ENCODE measurements at places on chromosomes 13 and 19. TPM values are rescaled to one million over a fixed set of nuclear protein-coding genes. Genes with fewer than 3 reads are reported as not detected.

- no peak for DNase-seq
Observed at GRCh38 chr19:52028780-52029123, 573 bp upstream of the ZNF614 start.

DNA sequence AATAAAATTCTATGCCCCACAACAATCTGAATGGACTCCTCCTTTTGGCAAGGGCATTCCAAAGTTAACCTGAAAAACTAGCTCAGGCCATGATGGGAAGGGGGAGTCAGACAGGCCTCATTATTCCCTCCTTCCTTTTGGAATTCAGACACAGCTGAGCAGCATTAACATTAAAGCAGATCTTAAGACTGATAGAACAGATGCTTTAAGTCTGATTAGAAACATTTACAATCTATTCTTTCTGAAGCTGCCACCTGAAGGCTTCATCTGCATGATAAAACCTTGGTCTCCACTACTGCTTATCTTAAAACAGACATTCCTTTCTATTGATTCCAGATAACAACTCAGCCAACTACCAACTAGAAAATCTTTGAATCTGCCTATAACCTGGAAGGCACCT is 98.9 kb downstream of the UGGT2 start:
- no peak for DNase-seq

- no peak for DNase-seq
Observed at GRCh38 chr19:55437410-55437809, 5.7 kb downstream of the SHISA7 start.

HCST gene
- 56.1 TPM for total RNA-seq

GRCh38 chr13:114070098-114070799 is 62.2 kb downstream of the RASA3 start:
- no peak for DNase-seq

TMEM150B gene
- total RNA-seq = not detected

MAU2 gene
- 64.2 TPM for total RNA-seq

DNA sequence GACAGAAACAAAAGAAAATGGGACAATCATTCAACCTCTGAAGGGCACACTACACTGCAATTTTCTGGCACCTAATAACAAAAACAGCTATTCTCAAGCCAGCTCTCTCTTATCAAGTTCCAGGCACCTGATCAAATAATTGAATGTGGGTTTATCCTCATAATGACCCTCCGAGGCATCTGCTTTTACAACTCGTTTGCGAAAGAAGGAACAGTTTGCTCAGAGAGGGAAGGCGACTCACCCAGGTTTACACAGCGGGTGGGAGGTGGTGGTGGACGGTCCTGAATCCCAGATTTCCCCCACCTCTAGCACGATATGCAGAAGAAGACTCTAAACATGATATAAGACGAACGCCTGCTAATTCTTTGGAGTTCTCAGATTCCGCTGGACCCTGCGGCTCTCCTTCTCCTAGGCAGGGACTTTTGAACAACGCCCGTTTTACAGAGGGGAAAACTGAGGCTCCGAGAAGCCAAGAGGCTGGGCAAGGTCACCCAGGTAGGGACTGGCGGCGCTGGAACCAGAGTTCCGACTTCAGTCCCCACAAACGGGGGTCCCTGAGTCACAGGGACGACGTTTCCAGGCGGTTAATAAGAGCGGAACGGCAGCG is 641 bp downstream of the SGTA start:
- DNase-seq = peak; percentile 24

DNA sequence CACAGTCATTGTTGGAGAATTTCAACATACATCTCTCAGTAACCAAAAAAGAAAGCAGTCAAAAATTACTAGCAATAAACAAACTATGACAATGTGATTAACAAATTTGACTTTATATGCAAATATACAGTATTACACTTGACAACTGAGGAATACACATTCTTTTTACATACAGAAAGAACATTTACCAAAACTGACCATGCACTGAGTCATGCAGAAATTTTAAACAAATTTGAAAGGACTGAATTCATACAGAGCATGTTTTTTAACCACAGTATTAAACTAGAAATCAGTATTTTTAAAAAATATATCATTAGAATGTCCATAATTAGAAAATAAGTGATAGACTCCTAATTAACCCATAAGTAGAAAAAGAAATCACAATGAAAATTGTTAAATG is 420.1 kb downstream of the TBC1D4 start:
- no peak for DNase-seq

- no peak for DNase-seq
Observed at GRCh38 chr19:8682931-8683330, 15.7 kb downstream of the ACTL9 start.

DNA sequence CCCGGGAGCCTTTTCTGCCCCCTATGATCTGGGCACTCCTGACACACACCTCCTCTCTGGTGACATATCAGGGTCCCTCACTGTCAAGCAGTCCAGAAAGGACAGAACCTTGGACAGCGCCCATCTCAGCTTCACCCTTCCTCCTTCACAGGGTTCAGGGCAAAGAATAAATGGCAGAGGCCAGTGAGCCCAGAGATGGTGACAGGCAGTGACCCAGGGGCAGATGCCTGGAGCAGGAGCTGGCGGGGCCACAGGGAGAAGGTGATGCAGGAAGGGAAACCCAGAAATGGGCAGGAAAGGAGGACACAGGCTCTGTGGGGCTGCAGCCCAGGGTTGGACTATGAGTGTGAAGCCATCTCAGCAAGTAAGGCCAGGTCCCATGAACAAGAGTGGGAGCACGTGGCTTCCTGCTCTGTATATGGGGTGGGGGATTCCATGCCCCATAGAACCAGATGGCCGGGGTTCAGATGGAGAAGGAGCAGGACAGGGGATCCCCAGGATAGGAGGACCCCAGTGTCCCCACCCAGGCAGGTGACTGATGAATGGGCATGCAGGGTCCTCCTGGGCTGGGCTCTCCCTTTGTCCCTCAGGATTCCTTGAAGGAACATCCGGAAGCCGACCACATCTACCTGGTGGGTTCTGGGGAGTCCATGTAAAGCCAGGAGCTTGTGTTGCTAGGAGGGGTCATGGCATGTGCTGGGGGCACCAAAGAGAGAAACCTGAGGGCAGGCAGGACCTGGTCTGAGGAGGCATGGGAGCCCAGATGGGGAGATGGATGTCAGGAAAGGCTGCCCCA is 8.5 kb upstream of the CEACAM7 start:
- DNase-seq = no peak

DNA sequence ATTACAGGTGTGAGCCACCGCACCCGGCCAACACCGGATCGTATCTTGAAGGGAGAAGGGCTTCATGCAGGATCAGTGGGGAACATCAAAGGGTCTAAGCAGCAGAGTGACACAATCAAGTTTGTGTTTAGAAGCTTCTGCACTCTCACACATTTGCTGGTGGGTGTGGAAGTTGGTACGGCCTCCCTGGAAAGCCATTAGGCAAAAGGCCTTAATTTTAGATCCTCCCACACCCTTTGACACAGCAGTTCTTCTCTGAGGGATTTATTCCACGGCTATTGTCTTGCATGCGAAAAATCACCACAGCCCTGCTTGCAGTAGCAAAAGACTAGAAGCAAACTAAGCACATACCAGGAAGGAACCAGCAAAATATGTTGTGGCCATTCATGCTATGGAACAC is 18.3 kb upstream of the SLC1A5 start:
- DNase-seq = no peak

DNA sequence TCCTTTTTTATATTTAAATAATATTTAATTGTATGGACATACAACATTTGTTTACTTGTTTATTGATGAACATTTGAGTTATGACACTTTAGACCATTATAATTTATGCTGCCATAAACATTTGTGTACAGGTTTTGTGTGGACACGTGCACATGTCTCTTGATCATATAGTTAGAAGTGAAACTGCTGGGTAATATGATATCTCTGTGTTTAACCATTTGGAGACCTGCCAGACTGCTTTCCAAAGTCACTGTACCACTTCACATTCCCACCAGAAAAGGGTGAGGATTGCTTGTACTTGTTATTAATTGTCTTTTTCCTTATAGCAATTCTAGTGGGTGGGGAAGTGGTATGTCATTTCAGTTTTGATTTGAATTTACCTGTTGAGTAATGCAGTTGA is 145.6 kb upstream of the KLHL1 start:
- DNase-seq = no peak

ZNF610 gene
- total RNA-seq = 3.7 TPM

DNA sequence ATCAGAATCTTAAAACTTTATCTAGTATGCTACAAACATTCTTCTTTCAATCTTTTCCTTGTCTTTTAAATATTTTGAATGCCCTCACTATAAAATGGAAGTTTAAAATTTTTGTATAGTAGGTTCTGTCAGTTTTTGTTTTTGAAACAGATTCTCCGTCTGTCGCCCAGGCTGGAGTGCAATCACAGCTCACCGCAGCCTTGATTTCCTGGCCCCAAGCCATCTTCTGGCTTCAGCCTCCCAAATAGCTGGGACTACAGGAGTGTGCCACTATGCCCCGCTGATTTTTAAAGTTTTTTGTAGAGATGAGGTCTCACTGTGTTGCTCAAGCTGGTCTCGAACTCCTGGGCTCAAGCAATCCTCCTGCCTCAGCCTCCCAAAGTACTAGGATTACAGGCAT is 20.7 kb downstream of the PHF11 start:
- no peak for DNase-seq

- DNase-seq = no peak
Observed at GRCh38 chr13:24443366-24443765, 69.2 kb downstream of the PARP4 start.

ADGRE1 gene
- 14.3 TPM for total RNA-seq

TPP2 gene
- 55.3 TPM for total RNA-seq

RGS9BP gene
- 0.14 TPM for total RNA-seq

ZNF345 gene
- 6.1 TPM for total RNA-seq

YIPF2 gene
- 47.0 TPM for total RNA-seq

DNA sequence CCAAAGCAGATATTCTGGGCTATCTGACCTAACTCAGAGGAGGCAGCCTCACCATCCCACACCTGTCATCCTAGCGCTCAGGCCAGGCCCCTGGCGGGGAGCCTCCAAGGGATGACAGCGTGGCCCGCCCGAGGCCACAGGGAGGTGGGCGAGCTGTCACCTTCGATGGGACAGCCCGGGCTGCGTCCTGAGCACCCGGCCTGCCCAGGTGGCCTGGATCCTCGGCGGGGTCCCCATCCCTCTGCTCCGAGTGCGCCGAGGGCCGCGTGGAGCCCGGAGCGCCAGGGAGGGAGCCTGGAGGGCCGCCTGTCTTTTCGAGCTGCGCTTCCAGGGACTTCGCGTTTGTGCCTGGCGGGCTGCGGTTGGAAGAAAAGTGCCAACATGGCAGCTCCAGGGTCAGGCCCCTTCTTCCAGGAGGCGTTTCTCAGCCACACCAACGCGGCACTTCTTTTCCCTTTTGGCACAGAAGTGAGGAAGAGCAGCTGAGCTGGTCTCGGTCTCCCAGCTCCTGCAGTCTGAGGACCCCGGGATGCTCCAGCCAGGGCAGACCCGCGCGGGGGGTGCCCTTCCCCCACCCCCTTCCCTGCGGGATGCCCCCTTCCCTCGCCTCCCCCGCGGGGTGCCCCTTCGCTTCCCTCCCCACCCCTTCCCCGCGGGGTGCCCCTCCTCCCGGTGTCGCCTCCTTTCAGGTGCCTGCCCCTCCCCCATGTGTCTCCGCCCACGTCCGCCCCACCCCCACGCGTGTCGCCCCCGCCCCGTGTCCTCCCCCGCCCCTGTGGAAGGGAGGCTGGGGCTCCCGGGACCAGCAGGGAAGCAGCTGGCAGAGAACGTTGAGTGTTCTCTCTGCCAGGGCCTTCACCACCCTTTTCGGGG is 42.3 kb downstream of the GJA3 start:
- DNase-seq = peak; percentile 12

ZNF85 gene
- 25.0 TPM for total RNA-seq

- DNase-seq = no peak
Observed at GRCh38 chr13:55439450-55439849, 1701.3 kb upstream of the PRR20A start.

- peak; percentile 95 for DNase-seq
Observed at GRCh38 chr19:1076951-1077350, 10.0 kb downstream of the ARHGAP45 start.

GRCh38 chr19:13622766-13623715 is 116.8 kb upstream of the CACNA1A start:
- DNase-seq = no peak

DNA sequence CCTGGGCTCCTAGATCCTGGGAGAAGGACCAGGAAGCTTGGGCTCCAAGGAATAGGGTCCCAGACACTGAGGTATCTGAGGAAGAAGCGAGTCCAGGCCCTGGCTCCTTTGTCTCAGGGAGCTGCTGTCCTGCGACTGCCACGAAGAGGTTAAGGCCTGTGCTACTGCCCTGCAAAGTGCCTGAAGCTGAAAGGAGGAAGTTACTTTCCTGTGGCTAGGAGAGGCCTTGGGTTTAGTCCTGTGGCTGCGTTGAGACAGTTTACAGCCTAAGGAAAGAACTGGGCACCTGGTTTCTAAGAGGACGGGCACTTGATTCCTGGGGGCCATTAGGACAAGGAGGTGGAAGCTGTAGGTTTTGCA is 2.8 kb downstream of the MYADM start:
- DNase-seq = no peak

GRCh38 chr13:23268441-23268840 is 87.7 kb downstream of the SGCG start:
- peak; percentile 44 for DNase-seq

DNA sequence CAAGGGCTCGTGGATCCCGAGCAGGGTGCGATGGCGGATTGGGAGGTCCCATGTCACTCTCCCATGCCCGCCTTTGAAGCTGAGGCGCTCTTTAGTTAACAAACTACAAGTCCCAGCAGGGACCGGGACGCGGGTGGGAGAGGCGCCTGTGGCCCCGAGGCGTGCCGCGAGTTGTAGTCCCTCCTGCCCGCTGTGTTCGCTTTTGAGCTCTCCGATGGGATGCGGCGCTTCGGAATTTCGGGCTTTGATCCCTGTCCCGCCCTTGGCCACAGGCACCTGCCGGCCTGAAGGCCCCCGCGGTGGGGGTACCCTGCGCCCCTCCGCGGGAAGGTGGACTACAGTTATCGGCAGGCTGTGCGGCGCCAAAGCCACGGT is 11.0 kb downstream of the CYTH2 start:
- DNase-seq = no peak

ARRDC5 gene
- total RNA-seq = 0.76 TPM

ZNF112 gene
- 0.07 TPM for total RNA-seq

TMEM143 gene
- total RNA-seq = 20.9 TPM

- DNase-seq = no peak
Observed at GRCh38 chr13:40197049-40197448, 469.4 kb downstream of the FOXO1 start.

Measured in activated T-cell treated with anti-CD3 and anti-CD28 coated beads, Interleukin-2, amount 50 U/mL, for 72 hours (primary cell).